ENCODE measurements at places on chromosomes 16 and 17.
A peak's percentile ranks its signal among the peaks of the same experiment; 100 is the strongest.

GRCh38 chr16:67948015-67948414 is 4.1 kb upstream of the LCAT start:
- DNase-seq: no peak

GRCh38 chr17:41394254-41394996 is 3.0 kb downstream of the KRT31 start:
- DNase-seq: no peak

GRCh38 chr16:9934723-9935508 is 247.3 kb downstream of the GRIN2A start:
- no peak for DNase-seq

DNA sequence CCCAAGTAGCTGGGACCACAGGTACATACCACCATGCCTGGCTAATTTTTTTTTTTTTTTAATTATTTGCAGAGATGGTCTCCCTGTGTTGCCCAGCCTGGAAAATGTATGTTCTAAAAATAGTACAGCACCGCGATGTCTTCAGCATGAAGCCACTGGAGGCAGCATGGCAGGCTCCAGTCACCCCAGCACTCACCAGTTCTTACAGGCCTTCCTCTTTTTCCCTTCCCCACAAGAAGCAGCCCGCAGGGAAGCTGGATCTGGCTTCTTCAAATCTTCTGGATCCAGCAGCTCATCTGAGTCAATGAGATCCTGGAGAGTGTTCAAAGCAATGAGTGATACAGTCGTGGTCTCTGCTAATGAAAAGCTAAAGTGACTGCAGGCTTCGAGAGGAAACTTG is 16.2 kb downstream of the CIAPIN1 start:
- DNase-seq: no peak

GRCh38 chr16:52182840-52183239 is 364.1 kb downstream of the TOX3 start:
- DNase-seq: no peak

- DNase-seq: no peak
Measured at GRCh38 chr17:40541060-40541872, 24.0 kb downstream of the CCR7 start.

DNA sequence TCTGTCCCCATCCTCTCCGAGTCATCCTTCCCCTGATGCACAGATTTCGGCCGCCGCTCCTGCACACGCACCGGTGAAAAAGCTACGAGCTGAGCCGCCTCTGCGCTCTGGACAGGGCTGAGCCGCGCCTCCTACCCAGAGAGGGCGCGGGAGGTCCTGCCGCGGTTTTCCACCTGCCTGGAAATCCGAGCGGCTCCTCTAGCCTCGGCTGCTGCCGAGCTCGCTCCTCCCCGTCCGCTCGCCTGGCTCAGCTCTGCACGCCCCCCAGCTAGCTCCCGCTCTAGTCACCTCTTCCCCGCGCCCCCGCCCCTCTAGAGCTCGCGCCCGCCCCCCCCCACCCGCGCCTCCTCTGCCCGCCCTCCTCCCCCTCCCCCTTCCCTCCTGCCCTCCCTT is 198 bp upstream of the SHISA9 start:
- DNase-seq: peak; percentile 74

- no peak for DNase-seq
Measured at GRCh38 chr17:59498530-59499307, 66.7 kb upstream of the DHX40 start.

DNA sequence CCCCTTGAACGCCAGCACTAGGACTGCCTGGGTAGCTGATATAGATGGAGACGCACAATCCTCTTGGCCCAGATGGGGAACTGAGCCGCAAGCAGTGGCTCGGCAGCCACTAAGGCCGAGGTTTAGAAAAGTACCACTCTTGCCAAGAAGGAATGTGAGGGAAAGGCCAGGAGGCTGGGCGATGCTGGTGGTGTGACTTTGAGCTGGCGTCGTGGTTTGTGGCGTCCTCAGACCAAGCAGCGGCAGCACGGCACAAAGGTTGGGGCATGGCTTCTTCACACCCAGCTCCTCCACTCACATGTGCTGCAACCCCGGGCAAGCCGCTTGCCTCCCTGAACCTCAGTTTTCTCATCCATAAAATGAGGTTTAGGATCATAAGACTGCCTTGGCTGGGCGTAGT is 15.6 kb downstream of the DCAKD start:
- DNase-seq: no peak

GRCh38 chr17:43579566-43580140 is 33.5 kb upstream of the ETV4 start:
- no peak for DNase-seq

GRCh38 chr17:55806745-55807495 is 56.1 kb downstream of the PCTP start:
- DNase-seq: no peak

GRCh38 chr16:71629278-71630016 is 3.5 kb downstream of the MARVELD3 start:
- DNase-seq: no peak

DNA sequence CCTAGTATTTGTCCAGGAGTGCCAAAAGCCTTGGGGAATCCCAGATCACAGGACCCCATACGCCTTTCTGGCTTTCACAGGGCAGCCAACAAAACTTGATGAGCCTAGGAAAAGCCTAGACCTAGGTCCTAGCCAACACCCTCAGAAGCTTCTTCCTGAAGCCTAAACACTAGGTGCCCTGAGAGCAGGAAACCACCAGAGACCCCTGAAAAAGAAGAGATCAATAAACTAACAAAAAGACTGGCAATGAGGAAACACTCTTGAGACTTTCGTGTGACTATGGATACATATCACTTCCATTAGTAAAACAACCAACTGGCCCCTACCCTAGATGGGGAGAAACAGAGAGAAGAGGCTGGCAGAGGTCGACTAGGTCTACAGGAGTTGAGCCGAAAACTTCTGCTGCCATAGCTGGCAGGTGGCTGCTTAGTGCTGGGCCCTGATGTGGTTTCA is 1.2 kb downstream of the ORMDL3 start:
- DNase-seq: no peak

DNA sequence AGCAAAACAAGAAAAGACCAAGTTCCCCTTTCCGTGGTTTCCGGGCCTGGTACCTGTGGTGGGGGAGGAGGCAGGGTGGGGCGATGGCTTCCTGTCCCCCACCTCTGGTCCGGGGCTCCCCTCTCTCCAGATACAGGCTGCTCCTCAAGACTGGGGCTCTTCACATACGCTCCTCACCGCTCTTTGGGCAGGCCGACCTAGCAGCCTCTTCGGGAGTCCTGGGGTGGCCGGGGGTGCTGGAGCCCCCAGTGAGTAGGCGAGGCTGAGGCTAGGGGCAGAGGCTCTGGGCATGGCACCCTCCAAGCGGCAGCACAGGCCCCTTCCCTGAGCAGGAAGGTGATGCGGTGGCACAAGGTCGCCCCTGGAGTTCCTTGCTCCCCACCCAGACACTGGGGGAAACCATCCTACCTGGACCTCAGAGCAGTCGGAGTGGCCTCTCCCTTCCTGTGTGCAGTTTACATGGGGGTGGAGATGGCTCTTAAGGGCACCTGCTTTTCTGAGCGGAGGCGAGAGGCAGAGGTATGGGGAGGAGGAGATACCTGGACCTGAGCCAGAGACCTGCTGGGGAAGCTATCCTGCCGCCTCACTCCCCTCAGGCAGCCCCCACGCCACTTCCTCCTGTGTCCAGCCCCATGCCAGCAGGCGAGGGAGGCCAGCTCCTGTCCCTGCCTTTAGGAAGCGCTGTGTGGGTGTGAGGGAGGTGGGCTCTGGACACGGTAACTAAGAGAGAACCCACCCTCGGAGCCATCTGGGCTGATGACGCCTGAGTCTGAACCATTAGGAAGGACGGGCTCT is 891 bp downstream of the CORO1A start:
- peak; percentile 93 for DNase-seq

GRCh38 chr17:44672479-44673093 is 16.3 kb downstream of the MEIOC start:
- DNase-seq: no peak

DNA sequence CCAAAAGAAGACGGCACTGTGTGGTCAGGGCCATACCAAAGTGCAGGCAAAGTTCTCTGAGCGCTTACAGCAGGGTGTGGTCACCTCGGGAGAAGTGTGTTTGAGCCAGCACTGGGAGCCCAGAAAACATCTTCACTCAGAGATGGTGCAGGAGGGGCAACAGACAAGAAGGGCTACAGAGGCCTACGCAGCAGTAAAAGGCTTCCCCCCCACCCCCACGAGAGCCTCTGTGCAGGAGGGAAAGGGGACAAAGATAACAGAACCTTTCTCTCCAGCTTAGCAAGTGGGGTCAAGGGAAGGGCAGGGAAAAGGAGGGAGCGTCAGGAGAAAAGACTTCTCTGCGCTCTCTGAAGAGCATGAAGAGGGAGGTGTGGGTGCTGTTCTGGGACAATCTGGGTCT is 2.8 kb downstream of the VAT1 start:
- DNase-seq: no peak

GRCh38 chr17:57747221-57748017 is 2.3 kb upstream of the CCDC182 start:
- DNase-seq: peak; percentile 63
